IMR-90 (cell line): ENCODE measurements at places on chromosomes 1 and 21. TPM values are rescaled to one million over a fixed set of nuclear protein-coding genes. Genes with fewer than 3 reads are reported as not detected.

IL20 gene
- total RNA-seq: not detected in 2 replicates

TRIM58 gene
- 0.54 and 1.1 TPM in 2 replicates for total RNA-seq

DNA sequence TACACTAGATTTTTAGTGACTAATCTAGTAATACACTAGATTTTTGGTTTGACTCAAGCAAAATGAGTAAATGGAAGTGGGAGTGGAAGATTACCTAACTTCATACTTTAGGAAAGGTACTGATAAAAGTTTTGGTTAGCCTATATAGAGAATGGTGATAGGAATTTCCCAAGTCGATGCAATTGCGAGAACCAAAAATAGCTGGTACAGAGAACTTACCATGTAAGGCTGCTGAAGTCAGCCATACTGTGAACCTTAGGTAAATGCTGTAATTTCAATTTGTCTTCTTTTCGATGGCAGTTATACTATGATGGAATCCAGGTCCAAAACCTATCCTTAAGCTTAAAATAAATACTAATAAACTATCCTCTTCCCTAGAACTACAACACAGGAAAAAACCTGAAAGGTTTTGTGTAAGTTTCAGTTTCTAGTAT lies 4.6 kb downstream of the PNRC2 start:
- DNase-seq: no peak
- H3K4me1 ChIP-seq: peaks cover 2% of the 10 kb centered on the region
- H3K27ac ChIP-seq: no peak overlapping the region
- peaks cover 11% of the 10 kb centered on the region for H3K36me3 ChIP-seq

DNA sequence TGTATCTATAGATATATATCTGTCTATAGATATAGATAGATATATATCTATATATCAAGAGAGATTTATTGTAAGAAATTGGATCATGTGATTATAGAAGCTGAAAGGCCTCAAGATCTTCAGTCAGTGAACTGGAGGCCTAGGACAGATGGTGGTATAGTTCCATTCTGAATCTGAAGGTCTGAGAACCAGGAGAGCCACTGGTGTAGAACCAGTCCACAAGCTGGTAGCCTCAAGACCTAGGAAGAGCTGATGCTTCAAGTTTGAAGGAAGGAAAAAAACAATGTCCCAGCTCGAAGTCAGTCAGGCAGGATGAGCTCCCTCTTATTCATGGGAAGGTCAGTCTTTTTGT lies 213.2 kb upstream of the JUN start:
- H3K27ac ChIP-seq: no peak overlapping the region
- H3K27me3 ChIP-seq: no peaks in the 10 kb centered on the region
- no peak for DNase-seq

GRCh38 chr1:43392702-43393101 lies 3.0 kb downstream of the SZT2 start:
- no peak overlapping the region for H3K4me3 ChIP-seq
- peaks cover 2% of the 10 kb centered on the region for H3K36me3 ChIP-seq
- peaks cover 8% of the 10 kb centered on the region for H3K4me1 ChIP-seq
- no peak overlapping the region for H3K27ac ChIP-seq
